ENCODE measurements at places on chromosomes 16 and 17.

DNA sequence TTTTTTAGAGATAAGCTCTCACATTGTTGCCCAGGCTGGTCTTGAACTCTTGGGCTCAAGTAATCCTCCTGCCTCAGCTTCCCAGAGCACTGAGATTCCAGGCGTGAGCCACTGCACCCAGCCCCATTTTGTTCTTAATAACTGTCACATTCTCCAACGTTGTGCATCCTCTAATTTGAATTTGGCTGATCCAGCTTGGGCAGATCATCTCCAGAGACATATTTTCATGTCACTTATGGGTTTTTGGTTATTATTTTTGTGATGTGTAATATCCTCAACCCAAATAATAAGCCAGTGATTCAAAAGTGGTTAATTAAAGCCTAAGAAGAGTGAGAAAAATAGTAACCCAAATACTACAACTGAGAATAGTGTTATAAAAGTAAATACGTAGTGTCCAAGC is 16.2 kb upstream of the COL1A1 start:
- DNase-seq: no peak

GRCh38 chr17:73091770-73092522 is 542 bp downstream of the SLC39A11 start:
- DNase-seq: no peak

DNA sequence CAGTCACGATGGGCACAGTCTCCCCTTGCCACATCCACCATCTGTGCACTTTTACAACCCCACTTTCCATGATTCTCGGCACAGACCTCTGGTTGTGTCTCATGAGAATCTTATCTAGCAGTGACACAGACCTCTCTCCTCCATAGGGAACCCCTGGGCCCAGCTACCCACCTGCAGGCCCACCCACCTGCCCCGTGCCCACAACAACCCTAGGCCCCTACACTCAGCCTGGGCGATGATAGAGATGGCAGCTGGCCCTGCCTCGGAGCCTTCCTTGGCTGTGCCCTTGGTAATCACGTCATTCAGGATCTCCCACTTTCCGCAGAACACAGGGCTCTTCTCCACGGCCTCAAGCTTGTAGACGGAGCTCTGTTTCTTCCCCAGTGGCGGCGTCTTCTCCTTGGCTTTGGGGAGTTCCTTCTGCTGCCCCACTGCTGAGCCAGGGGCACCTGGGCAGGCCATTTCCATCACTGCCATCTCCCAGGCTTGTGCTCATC is 26.5 kb downstream of the MAP3K14 start:
- no peak for DNase-seq

DNA sequence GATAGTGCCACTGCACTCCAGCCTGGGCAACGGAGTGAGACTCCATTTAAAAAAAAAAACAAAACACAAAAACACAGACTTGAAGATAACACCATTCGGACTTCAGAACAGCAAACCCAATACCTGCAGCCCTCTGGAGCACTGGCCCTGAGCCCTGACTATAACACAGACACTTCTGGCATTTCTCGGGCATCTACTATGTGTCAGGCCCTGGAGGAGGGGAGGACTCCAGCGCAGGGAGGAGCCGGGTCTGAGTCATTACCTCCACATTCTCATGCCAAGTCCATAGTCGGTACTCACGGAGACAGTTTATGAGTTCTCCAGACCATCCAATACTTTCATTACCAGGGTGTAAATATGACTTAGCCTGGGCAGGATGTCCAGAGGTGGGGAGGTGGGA is 48.8 kb downstream of the PITPNM3 start:
- no peak for DNase-seq

DNA sequence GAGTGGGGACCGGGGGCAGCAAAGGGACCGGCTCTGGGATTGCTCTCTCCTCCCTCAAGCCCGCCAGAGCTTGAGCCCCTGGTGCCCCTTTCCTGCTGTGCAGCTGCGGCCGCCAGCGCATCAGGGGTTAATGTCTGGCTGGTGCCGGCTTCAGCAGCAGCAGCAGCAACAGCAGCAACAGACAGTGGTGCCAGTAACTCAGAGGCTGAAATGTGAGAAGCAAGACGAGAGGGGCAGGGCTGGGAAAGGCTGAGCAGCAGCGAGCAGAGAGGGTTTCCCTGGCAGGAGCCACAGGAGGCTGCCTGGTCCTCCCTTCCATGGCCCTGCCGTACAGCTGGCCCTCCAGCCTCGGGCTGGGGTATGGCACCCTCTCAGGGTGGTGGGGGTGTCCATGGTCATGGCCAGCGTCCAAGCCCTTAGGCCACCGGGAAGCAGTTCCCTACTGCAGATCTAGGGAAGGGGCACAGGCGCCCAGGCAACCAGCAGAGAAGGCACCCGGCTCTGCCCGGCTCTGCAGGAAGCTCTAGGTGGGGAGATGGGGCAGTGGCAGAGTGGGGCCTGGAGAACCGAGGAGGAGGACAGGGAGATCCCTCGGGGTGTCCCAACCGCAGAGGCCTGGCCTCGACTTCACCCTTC is 21.1 kb upstream of the TFAP4 start:
- DNase-seq: peak; percentile 47

GRCh38 chr16:84919708-84920107 is 91.6 kb downstream of the ZDHHC7 start:
- no peak for DNase-seq

GRCh38 chr17:28698253-28698941 is 13.3 kb downstream of the PROCA1 start:
- DNase-seq: no peak

DNA sequence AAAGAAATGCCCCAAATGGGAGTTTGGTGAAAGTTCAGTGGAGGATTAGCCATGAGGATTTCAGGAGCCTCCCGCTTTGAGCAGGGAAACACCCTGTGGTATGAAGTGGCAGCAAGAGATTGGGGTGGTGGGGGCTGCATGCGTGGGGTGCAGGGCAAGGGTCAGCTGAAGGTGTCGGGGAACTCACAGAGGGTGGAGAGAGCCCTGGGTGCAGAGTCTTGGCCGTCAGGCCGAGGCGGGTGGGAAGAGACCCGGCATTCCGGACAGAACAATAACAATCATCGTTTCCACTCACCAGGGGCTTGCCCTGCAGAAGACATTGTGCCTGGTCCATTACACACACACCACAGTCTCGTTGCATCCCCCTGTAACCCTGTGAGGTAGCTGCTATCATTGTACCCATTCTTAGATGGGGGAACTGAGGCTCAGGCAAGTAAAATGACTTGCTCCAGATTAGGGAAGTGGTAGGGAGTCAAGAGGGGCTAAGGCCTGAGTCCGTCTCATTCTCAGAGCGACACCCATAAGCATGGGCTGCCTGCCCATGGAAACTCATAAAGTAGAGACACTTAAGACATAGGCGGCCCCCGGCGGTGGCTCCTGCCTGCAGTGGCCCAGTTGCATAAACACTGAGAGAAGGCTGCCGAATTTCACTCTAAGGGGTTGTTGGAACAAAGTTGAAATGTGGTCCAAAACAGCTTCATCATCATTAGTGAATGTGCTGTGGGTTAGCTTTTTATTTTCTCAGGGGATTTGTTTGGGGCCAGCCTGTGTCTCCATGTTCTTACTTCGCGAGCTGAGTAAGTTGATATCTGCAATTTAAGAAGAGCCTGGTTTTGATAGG is 93.3 kb downstream of the CMIP start:
- DNase-seq: no peak
